Stimulated activated CD8-positive, alpha-beta memory T cell treated with anti-CD3 and anti-CD28 coated beads, Interleukin-2, amount 100 ng/mL, for 48 hours (primary cell): ENCODE measurements at places on chromosomes 13 and 19.

DNA sequence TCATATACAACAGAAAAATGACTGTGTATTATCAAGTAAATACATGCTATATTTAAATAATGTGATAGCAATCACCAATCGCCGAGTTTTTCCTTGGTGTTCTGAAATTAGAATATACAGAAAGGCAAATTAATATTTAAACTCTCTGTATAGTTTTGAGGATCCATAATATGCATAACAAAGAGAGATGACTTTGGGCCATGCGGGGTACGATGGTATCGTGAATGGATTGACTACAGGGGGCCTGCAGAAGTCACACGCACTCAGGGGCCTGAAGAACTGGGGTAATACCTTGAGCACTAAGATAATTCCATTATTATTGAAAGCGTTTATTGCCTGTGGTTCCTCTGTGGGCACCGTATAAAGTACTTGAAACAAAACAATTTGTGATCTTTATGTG lies 314.0 kb downstream of the TEX29 start:
- no peak for DNase-seq

DNA sequence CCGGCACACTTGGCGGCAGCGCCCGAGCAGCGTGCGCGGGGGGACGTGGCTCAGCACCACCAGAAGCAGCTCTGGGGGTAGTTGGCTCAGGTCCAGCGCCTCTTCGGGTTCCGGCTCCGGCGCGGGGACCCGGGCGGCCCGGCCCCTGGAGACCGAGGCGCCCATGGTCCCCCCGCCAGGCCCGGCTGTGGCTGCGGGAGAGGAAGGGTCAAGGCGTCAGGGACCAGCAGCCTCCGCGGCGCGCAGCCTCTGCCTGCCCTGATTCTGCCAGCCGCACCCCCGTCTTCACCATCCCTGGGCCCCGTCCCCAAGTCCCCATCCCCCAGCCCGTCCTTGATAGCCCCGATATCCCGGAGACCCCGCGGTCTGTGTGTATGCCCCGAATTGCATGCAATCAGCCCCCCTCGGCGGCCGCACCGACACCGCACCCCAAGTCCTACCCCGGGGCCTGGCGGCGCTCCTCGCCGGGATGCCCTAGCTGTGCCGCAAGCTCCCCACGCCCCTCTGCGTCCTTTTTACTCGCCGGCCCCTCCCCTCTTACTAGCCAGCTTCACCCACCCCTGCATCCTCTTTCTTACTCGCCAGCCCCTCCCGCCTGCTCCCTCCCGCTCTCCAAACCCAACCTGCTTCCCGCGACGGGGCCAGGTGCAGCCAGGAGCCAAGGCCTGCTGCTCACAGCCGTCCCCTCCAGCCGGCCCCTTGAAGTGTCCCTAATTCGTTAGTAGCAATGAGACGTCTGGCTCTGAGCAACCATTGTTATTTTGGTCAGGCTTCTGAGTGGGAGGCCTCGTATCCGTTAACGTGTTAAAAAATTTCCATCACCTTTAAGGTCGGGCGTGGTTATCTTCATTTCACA lies at the start of gene FBXO27:
TSS of gene FBXO27 (minus strand) at position 487 of the 856 bp plus-strand sequence. CDS start at position 165, 322 bp downstream.
- no peak for DNase-seq

GRCh38 chr19:6509118-6509971 lies 7.2 kb upstream of the TUBB4A start:
- no peak for DNase-seq

DNA sequence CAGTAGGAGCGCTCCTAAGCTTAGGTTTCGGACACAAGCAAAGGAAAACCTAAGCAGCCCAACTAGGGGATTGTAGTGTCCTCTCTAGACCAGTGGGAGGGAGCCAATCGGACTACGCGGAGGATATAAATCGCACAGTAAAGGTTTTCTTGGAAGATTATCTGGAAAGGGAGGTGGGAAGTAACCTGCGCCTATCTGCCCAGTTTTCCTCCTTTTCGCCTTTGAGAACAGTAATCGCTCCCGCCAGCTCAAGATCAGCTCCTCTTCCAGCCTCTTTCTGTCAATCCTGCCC lies 456 bp upstream of the RAB4B start:
- no peak for DNase-seq

- DNase-seq, result no peak
Observed at GRCh38 chr19:678791-679388, 2.7 kb downstream of the FSTL3 start.
